Activated CD4-positive, alpha-beta T cell treated with anti-CD3 and anti-CD28 coated beads for 24 hours (primary cell): ENCODE measurements at places on chromosomes 5 and 9.

DNA sequence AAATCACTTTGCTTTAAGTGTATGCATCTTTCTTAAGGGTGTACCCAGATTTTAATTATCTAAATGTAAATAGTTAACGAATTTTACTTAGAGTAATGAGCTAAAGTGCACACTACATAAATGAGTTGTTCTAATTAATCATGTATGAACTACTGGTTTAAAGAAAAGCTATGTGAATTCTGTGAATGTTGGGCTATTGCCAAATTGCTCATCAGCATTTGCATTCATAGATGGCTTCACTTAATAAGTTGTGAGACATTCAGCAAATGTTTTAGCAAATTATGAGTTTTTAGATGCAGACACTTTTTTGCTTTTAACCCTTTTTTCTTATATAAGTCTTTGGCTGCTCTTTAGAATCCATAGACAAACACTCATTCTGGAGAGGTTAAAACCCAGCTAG lies 175.7 kb downstream of the PBX3 start:
- no peak for DNase-seq

DNA sequence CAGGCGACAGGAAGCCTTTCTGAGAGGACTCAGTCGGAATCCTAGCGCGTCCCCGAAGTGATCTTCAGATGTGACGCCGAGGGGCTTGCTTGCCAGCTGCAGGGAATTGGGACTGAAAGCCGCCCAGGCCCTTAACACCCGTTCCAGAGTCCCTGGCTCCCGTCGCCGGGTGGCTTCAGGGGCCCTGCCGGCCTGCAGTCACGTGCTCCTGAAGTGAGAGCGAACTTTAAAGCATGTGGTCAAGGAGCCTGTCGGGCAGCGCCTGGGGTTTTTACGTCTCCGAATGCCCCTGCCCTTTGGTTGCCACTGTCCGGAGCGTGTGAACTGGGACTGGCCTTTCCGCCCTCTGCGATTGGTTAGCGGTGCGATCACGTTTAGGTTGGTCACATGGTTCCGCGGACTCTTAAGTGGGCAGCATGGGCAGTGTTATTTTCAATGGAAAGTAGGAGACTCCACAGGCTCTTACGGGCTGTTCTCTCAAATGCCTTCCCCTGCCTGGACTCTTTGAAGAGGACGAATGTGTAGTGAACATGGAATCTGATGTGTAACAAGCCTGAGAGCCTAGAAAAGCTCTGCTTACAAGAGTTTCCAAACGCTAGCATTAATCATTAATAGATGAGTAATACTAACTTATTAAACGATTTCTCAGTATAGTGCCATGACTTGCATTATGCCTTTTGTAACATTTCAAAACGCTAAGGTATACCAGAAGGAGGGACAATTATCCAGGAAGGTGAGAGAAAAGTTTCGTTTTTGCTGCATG lies 1.9 kb downstream of the VLDLR start:
- no peak for DNase-seq

GRCh38 chr5:140509898-140510297 lies 37.6 kb upstream of the EIF4EBP3 start:
- DNase-seq, result no peak

GRCh38 chr5:112237456-112237855 lies 181.6 kb downstream of the EPB41L4A start:
- DNase-seq, result no peak

DNA sequence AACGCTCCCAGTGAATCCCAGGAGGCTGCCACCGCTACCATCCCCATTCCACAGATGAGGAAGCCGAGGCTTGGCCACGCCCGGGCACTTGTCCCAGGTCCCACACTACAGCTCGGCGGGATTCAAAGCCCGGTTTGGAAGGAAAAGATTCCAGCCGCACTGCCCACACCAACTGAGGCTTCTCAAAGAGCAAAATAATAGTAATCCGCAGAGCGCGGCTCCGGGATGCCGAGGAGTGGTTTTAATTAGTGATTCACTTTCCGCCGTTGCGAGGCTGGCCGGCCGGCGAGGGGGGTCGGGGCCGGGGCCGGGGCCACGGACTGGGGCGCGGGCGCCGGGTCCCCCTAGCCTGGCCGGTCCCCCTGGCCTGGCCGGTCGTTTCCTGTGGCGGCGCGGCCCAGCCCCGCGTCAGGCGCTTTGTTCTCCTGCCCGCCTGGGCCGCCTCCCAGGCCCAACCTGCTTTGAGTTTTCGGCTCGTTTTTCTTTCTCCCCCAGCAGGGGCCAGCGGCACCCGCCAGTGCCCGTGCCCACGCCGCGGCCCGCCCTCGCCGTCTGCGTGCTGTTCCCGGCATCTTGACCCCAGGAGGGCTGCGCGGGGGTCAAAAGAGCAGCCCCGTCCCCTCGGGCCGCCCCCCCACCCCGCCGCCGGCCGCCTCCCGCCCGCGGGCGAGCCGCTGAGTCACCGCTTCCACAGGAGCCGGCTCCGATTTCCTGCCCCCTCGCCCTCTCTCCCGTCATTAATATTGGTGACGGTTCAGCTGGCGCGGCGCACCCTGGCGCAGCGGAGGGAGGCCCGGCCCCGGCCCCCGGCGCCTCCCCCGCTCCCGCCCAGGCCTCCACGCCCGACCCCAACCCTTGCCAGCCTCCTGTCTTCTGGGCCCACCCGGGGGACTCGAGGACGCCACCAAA lies 31.2 kb downstream of the FGF18 start:
- DNase-seq, result peak; percentile 22
